Posterior vena cava (tissue), 2 donors: ENCODE measurements at places on chromosomes 6 and 20. TPM values are rescaled to one million over a fixed set of nuclear protein-coding genes. Genes with fewer than 3 reads are reported as not detected.

The ZNF311 gene
- total RNA-seq = 1.7 TPM

The ELOVL4 gene
- 1.8 TPM for total RNA-seq

The LYRM4 gene
- 23.9 TPM for total RNA-seq

The ZKSCAN3 gene
- total RNA-seq = 4.0 TPM

The GPX5 gene
- total RNA-seq = not detected

The SLC2A10 gene
- total RNA-seq = 19.2 TPM

The FAM209B gene
- total RNA-seq = 0.38 TPM

The EFCAB8 gene
- 0.81 TPM for total RNA-seq

The RAB32 gene
- total RNA-seq = 35.2 TPM

The BEND3 gene
- 1.5 TPM for total RNA-seq

GRCh38 chr6:27669295-27669623 lies 196.4 kb upstream of the ZNF184 start:
- no peak for DNase-seq

GRCh38 chr6:134422426-134423231 lies 104.7 kb upstream of the SGK1 start:
- DNase-seq = no peak

GRCh38 chr20:41587956-41588355 lies 30.2 kb downstream of the CHD6 start:
- DNase-seq = no peak

- no peak for DNase-seq
Measured at GRCh38 chr20:17885076-17885475, 83.5 kb downstream of the SNX5 start.

- DNase-seq = no peak
Measured at GRCh38 chr6:93337014-93337413, 82.3 kb downstream of the EPHA7 start.

DNA sequence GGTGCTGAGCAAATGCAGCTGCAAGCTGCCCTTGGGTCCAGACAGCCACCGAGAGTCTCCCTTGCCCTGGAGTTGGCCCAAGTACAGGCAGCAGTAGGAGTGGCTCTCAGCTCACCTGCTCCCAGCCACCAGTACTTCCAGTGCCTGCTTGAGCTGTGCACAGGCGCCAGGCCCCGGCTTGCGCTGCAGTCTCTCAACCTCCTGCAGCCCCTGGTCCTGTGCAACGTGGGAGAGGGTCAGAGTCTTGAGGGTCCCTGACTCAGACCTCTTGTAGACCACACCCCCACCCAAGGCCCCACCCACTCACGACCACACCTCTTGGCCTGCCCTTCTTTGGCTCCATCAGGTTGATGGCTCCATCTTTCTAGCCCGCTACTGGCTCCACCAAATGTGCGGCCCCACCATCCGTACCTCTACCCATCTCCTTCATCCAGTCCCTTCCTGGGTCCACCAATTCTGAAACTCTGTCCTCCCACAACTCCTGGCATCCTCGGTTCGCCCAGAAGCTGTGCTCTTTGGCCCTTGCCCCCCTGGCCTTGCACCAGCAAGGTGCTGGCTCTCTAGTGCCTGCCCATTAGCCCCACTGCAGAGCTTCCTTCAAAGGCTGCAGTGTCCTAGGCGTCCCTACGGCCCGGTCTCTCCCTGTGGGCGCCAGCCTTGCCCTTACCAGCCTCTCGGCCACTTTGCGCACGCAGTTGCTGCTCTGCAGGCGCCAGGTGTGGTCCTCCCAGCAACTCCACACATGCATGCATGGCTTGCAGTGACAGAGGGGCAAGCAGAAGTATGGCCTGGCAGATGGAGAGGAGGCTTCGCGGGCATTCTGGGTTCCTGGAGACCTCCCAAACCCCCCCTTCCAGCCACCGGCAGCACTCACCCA lies 16.5 kb upstream of the SPAG4 start:
- DNase-seq = no peak

DNA sequence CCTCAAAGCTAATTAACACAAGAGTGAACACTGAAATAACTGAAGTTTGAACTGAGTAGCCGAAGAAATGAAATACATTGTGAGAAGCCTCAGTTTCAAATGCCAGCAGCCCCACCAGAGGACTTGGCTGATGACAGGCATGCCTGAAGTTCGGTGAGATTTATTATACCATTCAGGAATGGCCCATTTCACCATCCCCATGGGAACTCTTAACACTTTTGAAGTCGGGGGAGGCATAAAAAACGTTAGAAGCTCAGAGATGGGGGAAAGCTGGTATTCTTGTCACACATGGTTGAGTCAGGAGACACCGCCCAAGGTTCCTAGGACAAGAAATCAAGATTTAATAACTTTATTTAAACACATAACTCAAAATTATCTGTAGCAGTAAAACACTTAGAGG lies 17.6 kb upstream of the SLC22A3 start:
- DNase-seq = no peak

DNA sequence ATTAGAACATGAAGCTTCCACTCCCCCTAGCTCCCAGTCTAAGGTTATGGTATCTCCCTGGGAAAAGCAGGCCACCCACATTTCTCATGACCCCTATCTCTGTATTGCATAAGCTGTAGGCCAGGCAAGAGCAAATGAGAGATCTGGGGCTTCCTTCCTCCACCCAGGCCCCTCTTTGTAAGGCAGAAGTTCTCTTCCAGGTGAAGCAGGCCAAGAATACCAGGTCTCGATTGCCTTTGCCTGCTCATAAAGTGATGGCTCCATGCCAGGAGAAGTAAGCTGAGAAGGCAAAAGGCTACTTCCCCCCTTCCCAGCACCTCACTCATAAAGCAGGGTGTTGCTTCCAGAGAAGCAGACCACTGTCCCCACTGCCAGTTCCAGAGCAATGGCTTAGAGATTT lies 144.1 kb upstream of the KCNK16 start:
- DNase-seq = no peak

GRCh38 chr6:119173249-119174084 lies 95.0 kb upstream of the FAM184A start:
- no peak for DNase-seq

GRCh38 chr6:129818251-129818650 lies 42.9 kb downstream of the TMEM244 start:
- DNase-seq = no peak

DNA sequence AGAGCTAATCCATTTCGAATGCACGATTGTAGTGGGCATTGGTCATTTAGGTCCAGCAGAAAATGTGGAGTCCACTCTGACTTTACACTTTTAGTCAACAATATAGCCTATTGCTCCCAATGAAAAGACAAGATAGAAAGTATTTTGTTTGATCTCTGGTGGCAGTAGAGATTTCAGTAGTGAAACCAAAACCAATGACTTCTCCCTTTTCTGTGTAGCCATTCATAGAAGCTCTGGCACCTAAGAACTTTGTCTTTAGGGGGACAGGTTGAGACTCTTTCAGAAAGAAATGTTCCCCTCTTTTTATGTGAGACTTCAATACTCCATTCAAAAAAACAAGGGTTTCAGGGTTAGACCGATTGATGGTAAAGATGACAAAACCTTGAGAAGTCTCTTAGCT lies 510.8 kb upstream of the POU3F2 start:
- DNase-seq = no peak

DNA sequence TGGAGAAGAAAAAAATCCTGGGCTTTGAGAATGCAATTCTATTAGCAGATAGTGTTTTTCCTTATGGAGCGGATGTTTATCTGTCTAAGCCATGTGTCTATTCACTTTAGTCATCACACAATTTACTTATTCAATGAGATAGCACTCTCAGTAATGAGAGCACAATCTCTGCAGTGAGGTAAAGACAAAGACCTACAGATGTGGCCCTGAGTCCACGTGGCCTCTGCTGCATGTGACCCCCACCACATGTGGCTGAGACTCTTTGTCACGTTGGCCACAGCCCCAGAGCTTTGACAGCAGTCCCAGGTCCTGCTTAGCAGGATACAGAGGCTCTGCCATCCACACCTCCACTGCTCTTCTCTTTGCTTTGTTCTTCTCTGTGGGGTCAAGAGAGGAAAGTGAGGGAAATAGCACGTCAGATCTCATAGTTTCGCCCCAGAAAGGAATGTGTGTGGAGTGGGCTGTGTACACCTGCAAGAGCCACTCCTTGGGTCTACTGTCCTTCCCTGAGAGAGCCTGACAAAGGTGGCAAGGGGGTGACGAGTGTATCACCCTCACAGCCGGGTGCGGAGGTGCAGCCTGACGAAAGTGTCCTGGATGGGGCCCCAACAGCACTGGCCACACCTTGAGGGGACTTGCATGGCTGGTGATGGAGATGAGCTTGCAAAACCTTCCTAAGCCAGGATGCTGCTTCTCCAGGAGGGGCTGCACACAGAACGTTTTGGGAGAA lies 40.7 kb downstream of the ZNF831 start:
- no peak for DNase-seq

DNA sequence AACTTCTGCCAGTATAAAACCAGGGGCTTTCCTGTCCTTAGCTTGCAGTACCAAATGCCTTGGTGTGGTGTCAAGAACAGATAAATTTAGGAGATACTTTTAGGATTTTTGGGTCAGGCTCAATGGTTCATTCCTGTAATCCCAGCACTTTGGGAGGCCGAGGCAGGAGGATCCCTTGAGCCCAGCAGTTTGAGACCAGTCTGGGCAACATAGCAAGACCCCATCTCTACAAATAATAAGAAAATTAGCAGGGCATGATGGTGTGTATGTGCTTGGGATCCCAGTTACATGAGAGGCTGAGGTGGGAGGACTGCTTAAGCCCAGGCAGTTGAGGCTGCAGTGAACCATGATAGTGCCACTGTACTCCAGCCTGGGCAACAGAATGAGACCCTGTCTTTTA lies 3.2 kb upstream of the ZBTB12 start:
- no peak for DNase-seq

DNA sequence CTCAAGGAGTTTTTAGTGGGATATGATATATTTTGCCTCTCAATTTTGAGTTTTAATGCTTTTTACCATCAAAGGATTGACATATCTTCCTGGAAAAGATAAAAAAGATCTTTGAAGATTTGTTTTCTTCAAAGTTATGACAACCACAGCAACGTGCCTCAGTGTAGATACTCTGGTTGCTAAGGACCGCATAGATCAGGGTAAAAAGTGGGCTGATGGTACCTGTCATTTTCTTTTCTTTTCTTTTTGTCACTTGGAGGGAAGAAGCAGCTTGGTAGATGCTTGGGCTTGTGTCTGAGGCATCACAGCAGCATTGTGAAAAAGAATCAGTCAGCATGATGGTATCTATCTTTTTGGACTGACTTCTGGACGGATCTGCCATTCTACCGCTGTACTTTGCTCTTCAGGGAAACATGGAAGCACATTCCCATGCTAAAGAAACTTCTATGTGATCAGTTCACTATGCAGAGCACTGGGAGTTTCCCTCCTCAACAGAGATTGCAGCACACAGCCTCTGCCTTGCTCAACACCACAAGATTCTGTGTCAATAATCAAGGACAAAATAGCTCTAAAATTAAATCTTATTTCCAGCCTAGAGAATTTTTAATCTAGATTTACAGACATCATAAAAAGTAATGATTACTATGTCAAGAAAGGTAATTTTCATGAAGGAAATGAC lies 54.8 kb upstream of the SGK1 start:
- peak; percentile 89 for DNase-seq

DNA sequence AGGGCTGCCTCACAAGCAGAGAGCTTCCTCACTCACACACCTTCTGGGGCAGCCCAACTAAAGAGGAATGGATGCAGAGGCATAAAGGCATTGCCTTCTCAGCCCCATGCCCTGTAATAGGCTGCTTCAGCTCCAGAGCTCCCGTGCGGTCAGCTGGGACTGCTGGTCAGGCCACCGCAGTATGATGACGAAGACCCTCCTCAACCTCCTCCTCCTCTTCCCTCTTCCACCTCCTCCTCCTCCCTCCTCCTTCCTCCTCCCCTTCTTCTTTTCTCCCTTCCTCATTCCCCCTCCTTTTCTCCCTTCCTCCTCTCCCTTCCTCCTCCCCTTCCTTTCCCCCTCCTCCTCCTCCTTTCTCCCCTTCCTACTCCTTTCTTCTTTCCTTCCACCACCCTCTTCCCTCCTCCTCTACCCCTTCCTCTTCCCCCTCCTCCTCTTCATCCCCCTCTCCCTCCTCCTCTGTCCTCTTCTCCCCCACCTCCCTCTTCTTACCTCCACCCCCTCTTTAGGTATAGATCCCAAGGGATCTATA lies 465.3 kb upstream of the CDH4 start:
- DNase-seq = no peak

GRCh38 chr6:166486536-166486880 lies 100.0 kb downstream of the RAMACL start:
- DNase-seq = peak; percentile 38

DNA sequence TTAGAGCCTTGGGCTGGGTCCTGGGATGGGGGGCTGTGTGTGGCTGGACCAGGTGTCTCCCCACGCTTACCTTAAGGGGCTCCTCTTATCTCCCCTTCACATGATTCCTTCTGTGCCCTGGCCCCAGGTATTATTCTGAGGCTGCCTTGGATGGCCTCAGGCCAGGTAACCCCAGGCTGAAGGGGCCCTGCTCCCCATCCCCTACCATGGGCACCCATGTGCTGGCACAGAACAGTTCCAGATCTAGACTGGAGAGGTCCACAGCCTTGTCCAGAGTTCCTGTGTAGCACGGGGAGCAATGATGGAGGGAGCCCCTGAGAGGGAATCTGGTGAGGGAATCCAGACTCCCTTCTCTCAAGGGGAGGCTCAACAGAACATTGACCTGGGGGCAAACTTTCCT lies 32.1 kb downstream of the MOCS1 start:
- no peak for DNase-seq

GRCh38 chr6:136880748-136881460 lies 41.2 kb upstream of the SLC35D3 start:
- DNase-seq = no peak

DNA sequence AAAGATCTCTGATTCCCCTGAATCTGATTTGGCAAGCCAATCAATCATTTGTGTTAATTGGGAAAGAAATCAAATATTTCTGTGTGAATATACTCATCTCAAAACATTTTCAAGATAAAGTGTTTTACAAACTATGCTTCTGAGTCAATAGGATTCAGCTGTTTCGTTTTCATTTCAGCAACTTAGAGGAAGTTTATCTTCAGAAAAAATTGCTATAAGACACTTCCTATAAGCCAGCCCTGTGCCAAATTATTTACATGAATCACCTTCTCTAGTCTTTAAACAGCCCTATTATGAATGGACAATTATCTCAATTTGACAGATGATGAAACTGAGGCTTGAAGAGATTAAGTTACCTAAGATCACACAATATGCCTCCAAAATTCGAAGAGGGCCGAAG lies 10.9 kb downstream of the DEFB129 start:
- no peak for DNase-seq

DNA sequence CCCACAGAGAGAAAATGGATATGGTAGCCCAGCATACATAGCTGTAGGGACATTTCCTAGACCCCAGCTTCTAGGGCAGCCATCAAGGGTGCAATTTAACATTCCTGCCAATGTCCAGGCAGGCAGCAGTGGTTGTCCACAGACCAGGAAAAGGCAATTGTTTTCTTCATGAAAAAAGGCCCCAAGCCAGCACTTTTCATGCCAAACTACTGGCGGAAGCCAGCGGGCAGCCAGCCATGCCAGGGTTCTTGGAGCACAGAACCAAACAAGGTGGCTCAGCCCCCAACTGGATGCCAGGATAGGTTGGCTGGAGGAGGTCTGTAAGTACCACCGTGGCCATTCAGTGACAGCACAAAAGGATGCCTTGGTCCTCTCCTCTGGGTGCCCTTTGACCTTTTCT lies 94.6 kb downstream of the BANF2 start:
- peak; percentile 61 for DNase-seq

- no peak for DNase-seq
Measured at GRCh38 chr6:154991207-154991606, 3.9 kb upstream of the TIAM2 start.
